Aorta (tissue), 5 donors: ENCODE measurements at places on chromosomes 12 and 14. TPM values are rescaled to one million over a fixed set of nuclear protein-coding genes. Genes with fewer than 3 reads are reported as not detected.

GRCh38 chr14:42664190-42664589, 1057.5 kb downstream of the LRFN5 start:
- H3K27ac ChIP-seq: no peak overlapping the region
- H3K4me1 ChIP-seq: no peaks in the 10 kb centered on the region
- H3K27me3 ChIP-seq: no peaks in the 10 kb centered on the region
- no peaks in the 10 kb centered on the region for H3K36me3 ChIP-seq
- H3K4me3 ChIP-seq: no peak overlapping the region

CISTR gene
- total RNA-seq: not detected

- no peak for DNase-seq
- peak overlapping the region; percentile 31 for H3K27ac ChIP-seq
- H3K27me3 ChIP-seq: peaks cover 2% of the 10 kb centered on the region
- H3K4me1 ChIP-seq: no peaks in the 10 kb centered on the region
- peak overlapping the region; percentile 99 for H3K4me3 ChIP-seq
These were observed 2.2 kb downstream of the CALM1 start for GRCh38 chr14:90398841-90399540.

KRT4 gene
- total RNA-seq: not detected

DNA sequence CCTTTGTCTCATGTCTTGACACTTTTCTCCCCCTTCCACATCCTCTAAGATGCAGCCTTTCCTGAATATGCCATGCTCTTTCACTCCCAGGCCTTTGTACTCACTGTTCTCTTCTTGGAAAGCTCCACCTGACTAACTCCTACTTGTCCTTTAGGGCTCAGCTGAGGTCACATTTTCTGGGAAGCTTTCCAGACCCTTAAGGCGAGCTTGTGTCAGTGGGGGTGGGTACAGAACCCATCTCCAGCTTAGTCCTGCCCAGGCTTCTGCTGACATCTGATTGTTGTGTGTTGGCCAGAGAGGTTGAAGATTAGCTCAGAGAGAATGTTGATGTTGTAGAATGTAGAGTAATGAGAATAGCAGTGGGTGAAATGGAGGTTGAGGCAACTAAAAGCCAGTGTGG, 2.9 kb upstream of the TSFM start:
- H3K36me3 ChIP-seq: no peaks in the 10 kb centered on the region
- H3K27ac ChIP-seq: no peak overlapping the region
- H3K4me1 ChIP-seq: no peaks in the 10 kb centered on the region
- H3K27me3 ChIP-seq: no peaks in the 10 kb centered on the region
- H3K4me3 ChIP-seq: no peak overlapping the region
- no peak for DNase-seq

- H3K4me1 ChIP-seq: peaks cover 2% of the 10 kb centered on the region
- H3K4me3 ChIP-seq: no peak overlapping the region
- no peak overlapping the region for H3K27ac ChIP-seq
- H3K27me3 ChIP-seq: no peaks in the 10 kb centered on the region
These were observed 193.5 kb upstream of the CNOT2 start for GRCh38 chr12:70049596-70050360.

DNA sequence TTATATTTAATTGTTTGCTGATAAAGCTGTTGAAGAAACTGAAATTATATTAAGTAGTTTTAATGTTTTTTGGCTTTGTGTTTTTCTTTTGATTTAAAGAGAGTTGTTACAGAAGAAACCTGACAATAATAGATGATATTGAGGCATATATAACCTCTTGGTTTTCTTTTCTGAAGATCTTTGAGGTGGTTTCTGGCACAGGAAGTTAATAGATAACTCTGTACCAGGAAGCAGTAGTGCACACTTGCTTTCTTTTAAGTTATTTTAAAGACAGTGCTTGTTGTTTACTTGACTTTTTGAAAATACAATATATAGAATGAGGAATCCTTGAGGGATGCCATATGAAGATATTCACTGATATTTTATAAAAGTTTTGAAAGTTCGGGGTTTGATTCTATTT, 209.0 kb upstream of the FBXO33 start:
- no peak overlapping the region for H3K27ac ChIP-seq
- H3K4me1 ChIP-seq: no peaks in the 10 kb centered on the region
- H3K27me3 ChIP-seq: no peaks in the 10 kb centered on the region
- no peak for DNase-seq
- no peak overlapping the region for H3K4me3 ChIP-seq
- no peaks in the 10 kb centered on the region for H3K36me3 ChIP-seq

SPATA7 gene
- total RNA-seq: 17.7 TPM

DNA sequence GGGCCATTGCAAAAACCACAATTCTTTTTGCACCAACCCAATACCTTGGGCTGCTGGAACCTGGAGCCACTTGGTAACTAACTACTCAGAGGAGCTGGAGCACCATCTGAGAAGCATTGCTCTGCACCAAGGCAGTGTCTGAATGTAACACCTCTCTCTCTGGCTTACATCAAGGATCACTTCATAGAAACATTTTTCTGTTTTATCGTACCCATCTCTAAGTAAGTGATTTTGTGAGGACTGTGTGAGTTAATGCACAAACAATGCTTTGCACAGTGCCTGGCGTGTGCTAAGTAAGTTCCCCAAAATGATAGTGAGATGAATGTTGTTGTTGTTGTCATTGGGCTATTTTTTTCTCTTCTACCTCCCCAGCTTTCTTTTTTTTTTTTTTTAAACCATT, 111.4 kb downstream of the ADCK1 start:
- no peak for DNase-seq
- H3K27ac ChIP-seq: no peak overlapping the region
- no peak overlapping the region for H3K4me3 ChIP-seq
- H3K36me3 ChIP-seq: no peaks in the 10 kb centered on the region
- H3K27me3 ChIP-seq: no peaks in the 10 kb centered on the region

NGB gene
- total RNA-seq: not detected

LMO3 gene
- 26.8 TPM for total RNA-seq

DNA sequence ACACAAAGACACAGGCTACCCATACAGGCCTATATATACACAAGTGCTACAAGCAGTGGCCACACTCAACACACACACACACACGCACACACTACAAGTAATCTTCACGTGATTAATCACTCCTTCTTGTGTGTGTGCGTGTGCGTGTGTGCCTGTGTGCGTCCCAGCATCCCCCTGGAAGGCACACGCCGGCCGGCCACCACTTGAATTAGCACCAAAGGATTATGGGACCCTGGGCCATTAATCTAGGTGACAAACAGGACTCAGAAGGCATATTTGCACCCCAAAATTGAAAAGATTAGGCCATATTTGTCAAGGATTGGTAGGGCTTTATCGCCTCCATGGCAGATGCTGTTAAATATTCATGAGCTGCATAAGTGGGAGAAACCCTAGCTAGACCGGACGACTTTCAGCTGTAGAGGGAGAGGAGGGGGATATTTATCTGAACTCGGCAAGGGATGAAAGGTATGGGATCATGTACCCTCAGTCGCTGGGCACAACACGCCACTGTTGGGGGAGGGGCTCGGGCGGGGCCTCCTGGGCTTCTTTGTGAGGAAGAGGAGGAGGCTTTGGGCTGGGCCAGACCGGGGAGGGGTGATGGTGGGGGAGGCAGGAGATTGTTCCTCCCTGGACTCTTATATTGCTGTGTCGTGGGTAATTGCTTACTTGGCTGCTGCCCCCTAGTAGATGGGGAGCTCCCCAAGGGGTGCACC, 89.6 kb upstream of the LHX5 start:
- H3K27me3 ChIP-seq: no peaks in the 10 kb centered on the region
- no peak overlapping the region for H3K4me3 ChIP-seq
- H3K4me1 ChIP-seq: no peaks in the 10 kb centered on the region
- H3K27ac ChIP-seq: no peak overlapping the region
- no peak for DNase-seq
- H3K36me3 ChIP-seq: no peaks in the 10 kb centered on the region

GRCh38 chr12:1993341-1993740, 10.9 kb downstream of the DCP1B start:
- no peak overlapping the region for H3K27ac ChIP-seq
- H3K27me3 ChIP-seq: no peaks in the 10 kb centered on the region
- no peak for DNase-seq
- no peak overlapping the region for H3K4me3 ChIP-seq
- H3K4me1 ChIP-seq: no peaks in the 10 kb centered on the region

DNA sequence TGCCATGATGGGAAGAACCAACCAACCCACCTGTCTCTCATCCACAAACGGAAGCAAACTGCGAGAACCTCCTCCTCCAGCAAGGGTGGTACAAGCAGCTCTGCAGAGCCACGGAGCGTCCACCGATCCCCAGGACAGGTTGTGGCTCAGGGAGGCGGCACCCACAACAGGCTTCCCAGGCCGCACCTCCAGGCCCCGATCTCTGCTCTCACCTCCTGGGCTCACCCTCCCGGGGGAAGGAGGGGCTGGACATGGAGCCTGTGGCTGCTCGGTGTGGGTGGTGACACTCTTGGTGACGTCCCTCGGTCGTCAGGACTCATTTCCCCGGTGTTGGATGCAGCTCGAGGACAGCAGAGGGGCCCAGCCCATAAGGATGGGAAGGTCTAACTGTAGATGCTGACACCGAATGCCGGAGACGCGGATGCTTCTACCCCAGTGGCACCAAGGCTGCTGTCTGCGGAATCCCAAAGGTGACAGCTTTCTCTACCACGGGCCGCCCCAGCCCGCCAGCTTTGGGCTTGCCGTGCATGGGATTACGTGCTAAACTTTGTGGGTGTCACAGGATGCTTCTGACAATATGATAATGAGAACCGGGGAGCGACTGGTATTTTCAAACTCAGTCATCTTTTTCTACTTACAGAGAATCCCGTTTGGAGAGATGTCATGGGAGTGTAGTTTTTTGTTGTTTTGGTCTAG, 58.0 kb downstream of the STX2 start:
- DNase-seq: no peak
- H3K4me1 ChIP-seq: no peaks in the 10 kb centered on the region
- no peak overlapping the region for H3K4me3 ChIP-seq
- H3K36me3 ChIP-seq: peaks cover 2% of the 10 kb centered on the region

- no peak overlapping the region for H3K4me3 ChIP-seq
- no peaks in the 10 kb centered on the region for H3K4me1 ChIP-seq
- no peaks in the 10 kb centered on the region for H3K27me3 ChIP-seq
- H3K27ac ChIP-seq: no peak overlapping the region
- no peaks in the 10 kb centered on the region for H3K36me3 ChIP-seq
These were observed 680.2 kb downstream of the VRK1 start for GRCh38 chr14:97477353-97477752.

DNA sequence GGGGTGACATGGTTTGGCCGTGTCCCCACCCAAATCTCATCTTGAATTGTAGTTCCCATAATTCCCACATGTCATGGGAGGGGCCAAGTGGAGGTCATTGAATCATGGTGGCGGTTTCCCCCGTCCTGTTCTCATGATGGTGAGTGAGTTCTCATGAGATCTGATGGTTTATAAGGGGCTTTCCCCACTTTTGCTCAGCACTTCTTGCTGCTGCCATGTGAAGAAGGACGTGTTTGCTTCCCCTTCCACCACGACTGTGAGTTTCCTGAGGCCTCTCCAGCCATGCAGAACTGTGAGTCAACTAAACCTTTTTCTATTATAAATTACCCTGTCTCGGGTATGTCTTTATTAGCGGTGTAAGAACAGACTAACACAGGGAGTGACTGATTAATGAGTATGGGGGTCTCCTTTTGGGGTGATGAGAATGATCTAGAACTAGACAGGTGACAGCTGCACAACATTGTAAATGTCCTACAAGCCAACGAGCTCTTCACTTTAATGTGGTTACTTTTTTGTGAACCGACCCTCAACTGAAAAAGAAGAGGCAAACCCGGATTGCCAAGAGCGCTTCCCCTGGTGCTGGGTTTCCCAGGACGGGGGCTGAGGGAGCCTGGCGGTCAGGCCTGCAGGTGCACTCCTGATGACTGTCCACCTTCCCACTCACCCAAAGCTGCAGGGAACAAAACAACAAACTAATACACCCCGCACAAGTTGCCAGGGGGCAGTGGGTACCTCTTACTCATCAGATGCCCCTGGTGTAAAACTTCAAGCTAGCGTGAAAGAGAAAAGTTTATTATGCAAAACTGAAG, 90.1 kb downstream of the NCOR2 start:
- DNase-seq: no peak
- no peak overlapping the region for H3K27ac ChIP-seq
- H3K4me1 ChIP-seq: no peaks in the 10 kb centered on the region
- peaks cover 2% of the 10 kb centered on the region for H3K36me3 ChIP-seq
- no peak overlapping the region for H3K4me3 ChIP-seq

GRCh38 chr12:51822261-51822616, 26.3 kb downstream of the FIGNL2 start:
- H3K36me3 ChIP-seq: no peaks in the 10 kb centered on the region
- DNase-seq: no peak
- H3K4me1 ChIP-seq: no peaks in the 10 kb centered on the region
- H3K27me3 ChIP-seq: peaks cover 3% of the 10 kb centered on the region
- H3K27ac ChIP-seq: no peak overlapping the region

GRCh38 chr12:29287622-29288021, 93.3 kb downstream of the ERGIC2 start:
- no peaks in the 10 kb centered on the region for H3K27me3 ChIP-seq
- H3K4me1 ChIP-seq: no peaks in the 10 kb centered on the region
- H3K4me3 ChIP-seq: no peak overlapping the region

- H3K27ac ChIP-seq: no peak overlapping the region
- DNase-seq: no peak
- H3K4me1 ChIP-seq: no peaks in the 10 kb centered on the region
These were observed 42.5 kb downstream of the LMO3 start for GRCh38 chr12:16563504-16563903.

DNA sequence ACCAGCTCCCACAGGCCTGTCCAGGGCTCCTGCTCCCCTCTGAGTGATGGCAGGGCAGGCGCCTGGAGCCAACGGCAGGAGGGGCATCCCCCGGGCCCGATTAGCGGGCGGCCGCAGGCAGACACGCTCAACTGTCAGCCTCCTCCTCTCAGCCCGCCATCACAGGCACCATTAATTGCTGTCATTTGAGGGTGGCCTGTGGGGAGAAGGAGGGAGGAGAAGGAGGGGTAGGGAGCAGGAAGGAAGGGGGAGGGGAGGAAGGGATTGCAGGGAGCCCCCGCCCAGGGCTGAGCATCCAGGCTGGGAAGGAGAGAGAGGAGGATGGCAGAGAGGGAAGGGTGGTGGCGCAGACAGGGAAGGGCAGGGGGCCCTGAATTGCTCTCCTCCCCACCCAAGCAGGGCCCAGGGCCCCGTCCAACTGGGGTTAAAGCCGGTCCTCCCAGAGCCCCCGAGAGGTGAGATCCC, 36.1 kb downstream of the NCOR2 start:
- DNase-seq: peak; percentile 35
- H3K4me3 ChIP-seq: no peak overlapping the region
- H3K4me1 ChIP-seq: no peaks in the 10 kb centered on the region
- H3K27me3 ChIP-seq: no peaks in the 10 kb centered on the region

GRCh38 chr12:106629797-106630659, 47.2 kb downstream of the RFX4 start:
- no peaks in the 10 kb centered on the region for H3K36me3 ChIP-seq
- H3K4me1 ChIP-seq: no peaks in the 10 kb centered on the region
- no peaks in the 10 kb centered on the region for H3K27me3 ChIP-seq
- no peak for DNase-seq

- DNase-seq: no peak
- no peaks in the 10 kb centered on the region for H3K36me3 ChIP-seq
- no peak overlapping the region for H3K27ac ChIP-seq
- H3K4me1 ChIP-seq: no peaks in the 10 kb centered on the region
These were observed 252.3 kb downstream of the KTN1 start for GRCh38 chr14:55832122-55832911.
